ENCODE measurements at places on chromosomes 3 and 15.

DNA sequence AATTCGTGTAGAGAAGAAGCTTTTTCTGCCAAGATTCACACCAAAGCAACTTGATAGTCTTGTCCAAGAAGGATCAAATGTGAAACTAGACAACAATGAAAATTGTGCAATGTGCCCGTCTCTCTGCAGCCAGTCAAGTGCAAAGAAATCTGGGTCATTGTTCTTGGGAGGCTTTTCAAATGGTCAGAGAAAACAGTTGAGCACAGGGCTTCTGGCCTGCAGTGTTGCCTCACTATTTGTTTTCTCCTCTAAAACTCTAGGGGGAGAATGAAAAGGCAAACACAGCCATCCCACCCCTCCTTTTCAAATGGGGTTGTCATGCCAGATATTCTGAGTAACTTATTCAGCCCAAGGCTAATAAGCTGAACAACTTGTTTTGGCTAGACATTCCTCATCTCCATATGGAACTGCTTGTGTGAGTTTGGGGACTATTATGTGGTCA lies 417.6 kb upstream of the CDIN1 start:
- no peak for DNase-seq

DNA sequence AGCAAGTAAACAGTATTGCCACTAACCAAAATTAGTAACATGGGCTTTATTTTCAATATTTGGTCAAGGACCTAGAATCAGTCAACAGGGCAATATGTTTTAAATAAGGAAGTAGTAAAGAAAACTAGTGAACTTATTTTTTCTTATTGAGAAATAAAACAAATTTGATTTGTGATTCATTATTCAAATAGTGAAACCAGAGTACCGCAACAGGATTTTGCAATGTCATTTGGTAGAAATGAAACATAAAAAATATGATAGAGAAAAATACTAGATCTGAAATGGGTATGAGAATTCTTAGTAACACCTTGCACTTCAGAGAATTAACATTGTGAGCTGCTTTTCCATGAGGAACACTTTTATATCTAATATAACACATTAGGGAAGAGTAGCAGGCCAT lies 291.8 kb upstream of the GBE1 start:
- no peak for DNase-seq

- no peak for DNase-seq
Measured at GRCh38 chr15:68227643-68228142, 1.8 kb downstream of the CLN6 start.

GRCh38 chr15:48592221-48592731 lies 53.2 kb downstream of the FBN1 start:
- peak; percentile 93 for DNase-seq

DNA sequence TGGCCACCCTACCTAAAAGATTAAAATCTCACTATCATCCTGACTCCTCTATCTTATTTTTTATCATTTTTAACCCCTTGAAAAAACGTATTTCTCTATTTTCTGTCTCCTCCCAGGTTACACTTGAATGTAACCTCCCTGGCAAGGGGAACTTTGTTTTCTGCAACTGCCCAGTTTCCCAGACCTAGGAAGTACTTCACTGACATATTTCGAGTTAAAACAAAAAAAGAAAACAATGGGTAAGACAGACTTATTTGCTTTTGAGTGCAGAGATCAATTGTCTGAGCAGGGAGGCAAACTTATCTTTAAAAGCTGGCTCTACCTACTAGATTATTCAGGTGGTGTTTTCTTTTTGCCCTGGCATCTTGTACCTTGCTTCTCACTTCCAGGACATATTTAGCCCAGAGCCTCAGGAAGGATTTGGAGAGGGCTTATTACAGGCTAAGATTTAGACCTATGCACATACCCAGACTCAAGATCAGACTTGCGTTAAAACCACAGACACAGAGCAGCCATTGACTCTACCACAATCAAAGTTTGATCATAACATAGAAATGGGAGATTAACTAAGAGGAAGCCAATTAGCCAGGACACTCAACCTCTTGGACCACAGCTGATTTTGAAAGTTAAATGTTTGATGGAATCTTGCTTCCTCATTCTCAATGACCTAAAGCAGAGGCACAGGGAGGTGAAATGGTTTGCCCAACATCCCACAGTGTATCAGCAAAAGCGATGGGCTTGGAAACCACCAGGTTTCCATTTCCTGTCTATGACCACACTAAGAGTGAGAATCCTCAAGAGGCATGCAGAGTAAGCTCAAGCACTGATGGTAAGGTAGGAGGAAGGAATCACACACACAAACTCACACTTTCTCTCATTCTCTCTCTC lies 169.5 kb upstream of the THBS1 start:
- DNase-seq: no peak

DNA sequence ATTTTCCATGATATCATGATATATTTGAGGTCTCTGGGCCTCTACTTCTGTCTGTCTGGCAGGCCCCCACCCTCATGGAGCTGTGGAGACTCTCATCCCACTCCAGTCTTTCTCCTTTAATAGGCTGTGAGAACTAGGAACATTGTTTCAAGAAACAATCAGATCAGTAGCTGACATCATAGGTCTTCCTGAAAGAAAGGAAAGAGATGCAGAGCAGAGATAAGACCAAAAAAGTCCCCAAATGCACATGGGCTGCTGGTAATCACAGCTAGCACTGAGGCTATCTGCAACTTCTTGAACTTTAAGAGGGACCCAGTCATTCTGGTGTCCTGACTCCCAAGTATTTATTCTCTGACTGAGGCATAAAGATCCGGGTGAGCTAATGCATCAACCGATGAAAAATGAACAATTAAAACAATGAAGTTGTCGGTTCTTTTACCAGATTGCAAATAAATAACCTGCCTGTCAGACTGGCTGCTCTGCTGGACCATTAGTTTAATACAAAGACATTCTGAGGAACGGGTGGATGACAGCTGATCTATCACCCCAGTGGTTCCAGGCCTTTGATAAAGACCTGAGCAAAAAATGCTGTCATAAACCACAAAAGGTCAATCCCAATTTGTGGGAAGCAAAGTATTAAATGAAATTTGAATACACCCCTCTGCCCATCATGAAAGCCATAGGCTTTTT lies 780.8 kb upstream of the GOLIM4 start:
- DNase-seq: no peak

GRCh38 chr3:32797776-32798175 lies 20.0 kb upstream of the TRIM71 start:
- no peak for DNase-seq

DNA sequence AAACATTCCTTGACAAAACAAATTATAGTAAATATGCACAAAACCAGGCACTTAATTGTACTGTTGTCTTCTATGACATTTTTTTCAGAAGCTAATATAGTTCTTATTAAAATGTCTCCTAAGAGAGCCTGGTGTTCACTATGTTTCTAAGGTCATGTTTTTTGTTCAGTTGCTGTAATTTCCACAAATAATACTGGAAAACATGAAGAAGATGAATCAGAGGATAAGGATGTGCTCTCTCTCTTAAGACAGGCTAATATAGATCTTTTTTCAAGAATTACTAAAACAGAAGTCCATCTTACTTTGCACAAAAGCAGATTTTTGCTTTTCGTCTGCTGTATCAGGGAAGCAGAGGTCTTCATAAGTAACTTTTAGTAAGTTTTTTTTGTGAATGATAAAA lies 823.0 kb upstream of the NECTIN3 start:
- DNase-seq: no peak

- DNase-seq: no peak
Measured at GRCh38 chr3:23664459-23664858, 141.3 kb upstream of the UBE2E1 start.

GRCh38 chr15:71049706-71050422 lies 65.4 kb upstream of the THSD4 start:
- no peak for DNase-seq

GRCh38 chr3:126394179-126394976 lies at the start of gene CFAP100:
Gene CFAP100 (plus strand): TSS chr3:126394909. CDS start chr3:126396001, 1,092 bp downstream.
- DNase-seq: no peak

DNA sequence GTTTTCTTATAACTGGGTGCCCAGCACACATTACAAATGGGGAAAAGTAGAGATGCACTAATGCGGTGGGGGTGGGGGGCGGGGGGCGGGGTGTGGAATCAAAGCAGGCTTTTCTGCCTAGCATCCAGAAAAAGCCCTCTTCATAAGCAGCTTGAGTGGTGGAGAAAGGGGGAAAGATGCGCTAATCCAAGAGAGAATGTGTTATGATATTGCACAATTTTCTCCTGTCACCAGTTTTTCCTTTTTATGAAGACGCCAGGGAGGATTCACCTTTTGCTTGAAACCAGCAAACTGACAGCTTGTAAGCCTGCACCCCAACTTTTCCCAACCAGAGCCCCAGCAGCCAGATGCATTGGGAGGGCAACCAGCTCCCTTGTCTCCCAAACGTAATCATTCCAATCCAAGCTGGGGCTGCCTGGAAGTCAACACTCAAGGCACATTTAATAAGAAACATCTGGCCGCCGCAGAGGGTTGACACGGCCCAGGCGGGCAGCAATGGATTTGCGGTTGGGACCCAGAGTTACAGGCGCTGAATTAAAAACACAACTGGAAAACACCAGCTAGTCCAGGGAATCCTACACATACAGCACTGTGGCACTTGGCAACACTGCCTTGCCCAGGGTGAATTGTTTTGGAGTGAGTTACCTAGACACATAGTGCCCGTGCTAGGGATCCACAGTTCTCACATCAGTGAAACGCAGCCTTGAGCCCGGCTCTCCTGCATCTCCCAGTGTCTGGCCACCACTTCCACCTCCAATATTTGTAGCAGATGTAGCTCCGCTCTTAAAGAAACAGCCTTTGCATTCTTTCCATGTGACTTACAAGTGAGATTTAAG lies 218.5 kb upstream of the PRICKLE2 start:
- peak; percentile 67 for DNase-seq

GRCh38 chr3:150331978-150332568 lies 76.0 kb upstream of the TSC22D2 start:
- DNase-seq: no peak

DNA sequence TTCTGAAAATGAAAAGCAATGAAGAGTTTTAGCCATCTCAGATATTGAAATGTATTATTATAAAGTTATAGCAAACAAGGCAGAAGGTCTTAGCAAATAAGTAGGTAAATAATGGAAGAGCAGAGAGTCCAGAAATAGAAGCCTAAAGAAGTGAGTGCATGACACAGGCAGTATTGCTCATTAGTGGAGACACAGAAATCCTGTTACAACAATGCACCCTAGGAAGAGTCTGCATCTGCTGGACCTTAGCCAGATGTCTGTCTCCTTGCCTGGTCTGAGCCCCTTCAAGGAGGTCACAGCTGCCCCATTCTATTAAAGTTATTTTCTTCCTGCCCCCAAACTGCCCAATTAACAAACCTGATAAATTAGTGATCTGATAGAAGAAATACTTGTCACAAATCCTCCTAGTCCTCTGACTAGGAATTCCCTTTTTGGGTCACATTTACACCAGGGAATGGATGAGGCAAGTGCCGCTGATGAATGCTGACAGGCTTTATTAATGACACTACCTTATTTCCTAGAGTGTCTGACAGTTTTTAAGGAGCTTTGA lies 51.9 kb downstream of the HOMER2 start:
- DNase-seq: no peak

GRCh38 chr15:81029414-81030300 lies 28.9 kb downstream of the TLNRD1 start:
- no peak for DNase-seq

DNA sequence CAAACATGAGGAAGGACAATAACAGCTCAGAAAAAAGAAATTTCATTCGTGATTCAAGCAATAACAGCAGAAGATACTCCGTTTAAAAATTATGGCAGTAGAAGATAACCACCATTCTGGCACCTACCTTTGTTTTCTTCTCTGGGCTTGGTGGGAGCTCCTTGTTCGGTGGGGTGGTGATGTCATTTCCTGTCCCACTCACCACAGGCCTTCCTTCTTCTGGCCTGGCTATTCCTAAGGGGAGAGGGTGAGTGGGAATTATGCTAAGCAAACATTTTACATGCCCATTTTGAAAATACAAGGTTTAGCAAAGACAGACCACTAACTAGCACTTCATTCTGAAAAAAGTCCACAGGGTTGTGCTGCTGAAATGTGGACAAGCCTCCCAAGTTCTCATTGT lies 74.4 kb downstream of the DHX30 start:
- DNase-seq: no peak

DNA sequence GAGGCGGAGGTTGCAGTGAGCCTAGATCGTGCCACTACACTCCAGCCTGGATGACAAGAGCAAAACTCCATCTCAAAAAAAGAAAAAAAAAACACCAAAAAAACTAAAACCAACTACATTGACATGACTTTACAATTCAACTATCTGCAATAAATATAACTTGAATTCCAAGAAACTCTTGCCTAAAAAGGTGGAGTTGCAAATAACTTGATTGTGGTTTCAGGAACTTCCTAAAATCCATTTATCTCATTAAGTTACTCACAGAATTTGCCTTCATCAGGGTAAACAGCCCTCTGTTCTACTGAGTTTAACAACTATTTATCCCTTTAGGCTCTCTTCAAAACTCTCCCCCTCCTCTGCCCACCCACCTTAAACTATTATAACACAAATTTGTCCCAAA lies 2.7 kb upstream of the MAPK6 start:
- DNase-seq: no peak

Data from amniotic stem cell (primary cell).